MM.1S (cell line): ENCODE measurements at places on chromosomes 13 and 19.

- DNase-seq: peak; percentile 31
These were observed 68.4 kb downstream of the SPATA13 start for GRCh38 chr13:24228852-24229458.

- DNase-seq: no peak
These were observed 35.4 kb downstream of the GSX1 start for GRCh38 chr13:27827646-27828045.

GRCh38 chr13:42569576-42570344, 4.2 kb upstream of the TNFSF11 start:
- DNase-seq: no peak

DNA sequence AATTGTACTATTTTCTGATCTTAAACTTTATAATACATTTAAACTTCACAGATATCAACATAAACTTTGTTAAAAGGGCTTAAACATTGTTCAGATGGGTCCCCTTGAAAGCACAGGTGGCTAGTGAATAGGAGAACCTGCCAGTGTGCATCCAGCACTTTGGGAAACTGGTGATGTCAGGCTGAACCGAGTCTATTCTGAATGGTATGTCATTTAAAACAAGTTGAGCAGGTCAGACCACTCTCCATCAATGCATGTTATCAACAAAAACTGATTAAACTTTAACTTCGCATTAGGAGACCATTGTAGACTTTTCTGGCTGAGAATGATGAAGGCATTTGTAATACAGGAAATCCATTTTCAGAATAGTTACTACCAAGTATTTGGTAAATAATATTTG, 50.1 kb upstream of the FREM2 start:
- no peak for DNase-seq

DNA sequence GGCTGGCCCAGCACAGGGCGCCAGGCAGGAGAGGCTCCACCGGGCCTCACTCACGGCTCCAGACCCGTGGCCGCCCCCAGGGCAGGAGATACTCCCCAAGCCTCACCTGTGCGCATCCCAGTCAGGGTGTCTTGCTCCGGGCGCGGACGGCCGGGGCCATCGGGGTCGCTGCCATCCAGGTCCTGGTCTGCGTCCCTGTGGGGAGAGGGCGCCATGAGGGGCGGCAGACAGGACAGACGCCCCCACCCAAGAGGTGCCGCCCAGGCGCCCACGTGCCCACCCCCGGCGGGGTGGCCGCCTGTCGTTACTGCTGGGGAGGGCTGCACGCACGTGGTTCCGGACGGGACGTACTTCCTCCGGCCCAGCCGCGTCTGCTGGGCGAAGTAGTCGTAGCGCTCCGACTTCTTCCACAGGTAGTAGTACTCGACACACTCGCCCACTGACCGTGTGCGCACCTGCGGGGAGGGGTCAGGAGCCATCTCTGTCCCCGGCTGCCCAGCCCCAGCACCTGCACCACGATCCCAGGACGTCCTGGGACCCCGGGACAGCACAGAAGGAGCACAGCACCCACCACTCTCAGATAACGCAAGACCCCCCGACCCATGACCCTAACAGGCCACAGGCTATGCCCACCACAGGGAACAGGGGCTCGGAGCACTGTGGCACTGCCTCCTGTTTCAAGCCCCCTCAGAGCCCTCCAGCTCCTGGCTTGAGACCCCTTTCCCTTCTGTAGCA, 17.4 kb upstream of the PLPP2 start:
- no peak for DNase-seq

DNA sequence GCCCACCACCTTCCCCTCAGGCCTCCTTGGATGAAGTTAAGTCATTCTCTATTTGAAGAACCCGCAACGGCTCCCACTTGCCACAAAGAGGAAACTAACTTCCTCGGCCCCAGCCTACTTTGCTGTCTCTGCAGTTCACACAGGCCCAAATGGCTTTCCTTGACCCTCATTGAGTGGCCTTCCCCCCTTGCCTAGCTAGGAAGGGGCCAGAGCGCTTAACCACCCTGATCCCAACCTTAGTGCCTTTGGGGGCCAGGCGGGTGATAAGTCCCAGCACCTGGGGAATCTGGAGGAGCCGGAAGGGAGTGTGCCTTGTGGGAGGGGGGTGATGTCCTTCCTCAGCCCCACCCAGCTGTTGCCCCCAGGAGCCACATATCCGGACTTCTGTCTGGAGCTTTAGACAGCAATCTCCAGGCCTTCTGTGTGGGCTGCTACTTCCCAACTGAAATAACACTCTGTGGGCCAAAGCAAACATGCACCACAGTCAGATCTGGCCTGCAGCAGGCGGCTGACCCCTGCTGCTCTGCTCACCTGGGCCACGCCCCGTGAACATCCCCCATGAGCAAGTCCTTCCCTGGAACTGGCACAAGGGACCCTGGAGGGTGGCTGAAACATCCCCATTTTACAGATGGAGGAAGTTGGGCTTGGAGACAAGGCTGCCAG, 10.5 kb downstream of the NECTIN2 start:
- DNase-seq: no peak

- no peak for DNase-seq
These were observed 260.9 kb downstream of the DCT start for GRCh38 chr13:94218537-94218936.

DNA sequence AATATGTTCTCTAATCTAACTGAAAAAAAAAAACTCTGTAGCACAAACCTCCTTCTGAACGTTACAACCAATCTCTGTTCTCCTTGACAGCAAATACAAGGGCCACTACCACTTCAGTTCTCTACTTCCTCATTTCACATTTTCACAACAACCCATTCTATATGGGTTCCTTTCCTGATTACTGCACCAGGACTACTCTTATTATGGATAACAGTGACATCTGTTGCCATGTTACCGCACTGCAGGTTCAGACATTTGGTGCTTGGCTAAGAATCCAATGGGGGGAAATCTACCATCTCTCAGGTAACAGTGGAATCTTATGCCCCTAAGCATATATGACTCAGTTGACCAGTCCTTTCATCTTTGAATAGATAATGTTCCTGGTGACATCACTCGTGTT, 11.6 kb upstream of the FPR3 start:
- DNase-seq: no peak

- no peak for DNase-seq
These were observed 862.1 kb downstream of the OLFM4 start for GRCh38 chr13:53890696-53891095.

- DNase-seq: no peak
These were observed at the start of gene FUT2 for GRCh38 chr19:48695743-48696352. FUT2 (plus strand) TSS chr19:48695971; CDS start chr19:48702957, 6,986 bp downstream.

DNA sequence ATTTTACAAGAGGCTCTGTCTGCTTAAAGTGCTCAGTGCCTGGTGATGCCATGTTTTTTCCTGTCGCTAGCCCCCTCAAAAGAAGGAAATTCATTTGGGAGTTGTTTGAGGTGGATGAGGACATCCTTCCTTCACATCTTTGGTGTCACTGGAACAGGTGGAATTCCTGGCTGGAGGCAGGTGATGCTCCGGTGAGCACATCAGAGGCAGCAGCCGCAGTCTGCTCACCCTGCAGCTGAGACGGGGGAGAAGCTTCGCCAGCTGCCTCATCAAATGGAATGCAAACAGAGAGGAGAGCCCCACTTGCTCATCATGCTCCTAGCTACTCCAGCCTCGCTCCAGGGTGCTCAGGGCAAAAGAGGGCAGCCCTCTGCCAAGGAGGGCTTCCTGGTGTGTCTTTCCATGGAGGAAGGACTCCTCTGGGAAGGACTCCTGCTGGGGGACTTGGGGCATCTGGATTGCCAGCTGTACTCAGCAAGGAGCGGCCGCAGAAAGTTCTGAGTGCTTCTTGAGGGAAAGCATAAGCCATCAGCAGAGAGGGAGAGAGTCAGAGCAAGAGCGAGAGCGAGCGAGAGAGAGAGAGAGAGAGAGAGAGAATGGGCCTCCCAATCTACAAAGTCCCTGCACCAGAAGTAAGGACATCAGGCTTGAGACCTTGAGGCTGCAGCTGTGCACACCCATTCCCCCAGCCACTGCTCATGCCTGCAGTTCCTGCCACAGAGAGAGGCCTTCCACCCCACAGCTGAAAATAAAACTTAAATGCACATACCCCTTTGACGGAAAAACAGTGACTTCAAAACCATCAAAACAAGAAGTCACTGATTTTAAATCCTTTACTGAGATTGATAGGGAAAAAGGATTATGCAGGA, 74.3 kb upstream of the UBL3 start:
- no peak for DNase-seq

GRCh38 chr13:112967686-112968379, 1.2 kb upstream of the MCF2L start:
- DNase-seq: peak; percentile 35

- DNase-seq: no peak
These were observed 18.3 kb downstream of the ATP4B start for GRCh38 chr13:113639616-113640262.

DNA sequence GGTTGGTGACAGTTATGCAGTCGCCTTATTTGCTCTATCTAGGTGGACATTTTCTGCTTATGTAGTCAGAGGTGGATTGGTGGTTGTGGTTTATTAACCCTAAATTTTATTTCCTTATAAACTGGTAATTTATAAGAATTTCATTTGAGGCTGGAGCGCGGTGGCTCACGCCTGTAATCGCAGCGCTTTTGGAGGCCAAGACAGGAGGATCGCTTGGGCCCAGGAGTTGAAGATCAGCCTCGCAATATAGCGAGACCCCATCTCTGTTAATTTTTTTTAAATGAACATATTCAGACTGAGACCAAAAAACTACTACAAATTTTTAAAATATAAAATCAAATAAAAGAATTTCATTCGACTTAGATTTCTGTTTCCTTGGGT, 810 bp downstream of the ZNF627 start:
- DNase-seq: no peak

DNA sequence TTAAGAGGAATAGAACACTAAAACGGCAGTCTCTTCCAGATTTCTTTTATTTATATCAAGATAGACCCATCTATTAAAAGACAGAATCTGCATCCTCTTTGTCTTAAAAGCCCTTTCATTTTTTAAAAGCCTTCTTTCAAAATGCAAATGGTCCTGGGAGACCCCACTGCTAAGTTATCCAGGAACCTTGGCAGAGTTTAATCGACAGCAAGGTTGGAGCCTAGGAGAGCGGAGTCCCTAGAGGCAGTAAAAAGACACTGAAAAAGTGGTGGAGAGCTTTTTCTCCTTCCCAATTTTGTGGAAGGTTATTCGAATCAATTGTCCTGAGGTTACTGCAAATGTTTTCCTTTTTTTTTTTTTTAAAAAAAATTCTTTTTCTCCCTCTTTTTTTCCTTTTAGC, 294.7 kb downstream of the NALCN start:
- no peak for DNase-seq

DNA sequence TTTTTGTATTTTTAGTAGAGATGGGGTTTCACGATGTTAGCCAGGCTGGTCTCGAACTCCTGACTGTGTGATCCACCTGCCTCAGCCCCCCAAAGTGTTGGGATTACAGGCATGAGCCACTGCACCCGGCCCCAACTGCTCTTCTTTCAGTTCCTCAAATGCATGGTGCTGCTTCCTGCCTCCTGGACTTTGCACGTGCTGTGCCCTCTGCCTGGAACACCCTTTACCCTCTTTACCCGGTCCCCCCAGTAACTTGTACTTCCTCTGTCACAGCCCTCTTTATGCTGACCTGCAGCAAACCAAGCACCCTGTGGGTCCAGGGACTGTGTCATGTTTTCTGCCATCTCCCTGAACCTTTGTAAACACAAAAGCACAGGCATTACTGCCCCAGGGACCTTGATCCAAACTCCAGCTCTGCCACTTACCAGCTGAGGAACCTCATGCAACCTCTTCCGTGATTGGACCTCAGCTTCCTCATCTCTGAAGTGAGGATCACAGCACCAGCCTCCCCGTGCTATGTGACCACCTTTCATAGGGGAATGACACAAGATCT, 3.8 kb downstream of the BLVRB start:
- DNase-seq: no peak

GRCh38 chr13:50735071-50735470, 108.4 kb downstream of the DLEU7 start:
- no peak for DNase-seq

DNA sequence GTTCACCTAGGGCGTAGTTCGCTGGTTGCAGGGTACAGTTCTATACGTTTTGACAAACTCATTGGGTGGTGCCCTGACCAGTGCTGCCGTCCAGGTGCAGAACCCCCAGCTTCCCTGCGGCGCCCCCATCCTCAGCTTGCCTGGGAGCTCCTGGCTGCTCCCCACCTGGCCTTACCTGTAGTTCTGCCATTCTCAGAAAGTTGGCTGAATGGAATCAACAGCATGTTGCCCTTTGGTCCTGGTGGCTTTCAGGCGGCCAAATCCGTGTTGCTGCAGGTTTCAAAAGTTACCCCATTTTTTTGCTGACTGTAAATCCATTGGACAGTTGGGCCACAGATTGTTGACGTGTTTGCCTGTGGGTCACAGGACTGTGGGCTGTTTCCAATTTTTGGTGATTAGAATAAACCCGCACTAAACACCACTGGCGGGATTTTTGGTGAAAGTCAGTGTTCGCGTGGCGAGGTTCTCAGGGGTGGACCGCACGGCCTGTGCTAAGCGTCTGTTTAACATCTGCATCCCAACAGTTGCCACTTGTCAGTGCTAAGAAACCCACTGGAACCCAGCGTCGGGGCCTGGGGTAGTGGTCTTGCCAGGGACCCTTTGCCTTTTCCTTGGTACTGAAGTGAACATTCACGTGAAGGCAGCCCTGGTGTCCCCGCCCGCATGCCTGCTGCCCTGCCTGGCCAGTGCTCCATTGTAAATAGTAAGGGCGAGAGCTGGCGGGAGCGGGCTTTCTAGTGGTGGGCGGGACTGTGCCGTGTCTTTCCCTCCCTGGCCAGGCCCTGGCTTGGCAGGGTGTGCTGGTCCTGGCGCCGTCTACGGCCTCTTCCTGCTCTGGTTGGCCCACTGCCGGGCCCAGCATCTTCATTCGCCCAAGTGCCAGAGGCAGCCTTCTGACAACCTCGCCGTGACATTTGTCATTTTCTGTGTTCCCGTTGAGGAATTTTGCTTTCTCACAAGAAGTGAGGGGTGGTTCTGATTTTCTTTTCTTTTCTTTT, 3.3 kb downstream of the DOT1L start:
- DNase-seq: no peak

DNA sequence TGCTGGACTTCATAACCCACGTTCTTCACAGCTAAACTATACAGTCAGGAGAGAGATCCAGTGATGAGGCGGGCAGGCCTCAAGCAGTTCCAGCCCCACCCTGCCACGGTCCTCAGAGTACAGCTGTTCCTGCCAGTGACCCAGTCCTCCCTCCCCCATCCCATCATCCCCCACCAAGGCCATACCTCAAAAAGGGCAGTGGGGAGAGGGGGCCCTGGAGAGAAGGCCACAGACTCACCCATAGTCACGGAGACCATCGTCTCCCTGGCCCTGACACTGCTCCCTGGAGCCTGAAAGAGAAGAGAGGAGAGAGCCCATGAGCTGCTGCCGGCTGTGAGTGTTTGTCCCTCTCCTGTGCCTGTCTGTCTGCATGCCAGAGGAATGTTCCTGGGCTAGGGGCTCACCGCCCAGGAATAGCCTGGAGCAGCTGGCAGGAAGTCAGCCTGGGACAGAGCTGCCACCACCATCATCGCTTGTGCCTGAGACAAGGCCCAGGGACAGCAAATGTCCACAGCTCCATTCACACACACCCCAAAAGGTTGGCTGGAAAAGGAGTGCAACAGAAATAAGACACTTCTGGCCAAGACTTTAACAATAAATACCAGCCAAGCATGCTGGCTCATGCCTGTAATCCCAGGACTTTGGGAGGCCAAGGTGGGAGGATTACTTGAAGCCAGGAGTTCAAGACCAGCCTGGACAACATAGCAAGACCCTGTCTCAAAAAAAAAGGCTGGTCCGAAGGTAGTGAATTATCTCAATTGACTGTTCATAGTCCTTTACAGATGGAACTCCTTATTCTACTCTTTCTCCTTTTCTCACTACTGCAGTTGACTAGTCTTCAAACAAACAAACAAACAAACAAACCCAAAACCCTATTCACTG, 6.4 kb downstream of the C19orf47 start:
- no peak for DNase-seq
